ENCODE measurements at places on chromosomes 6 and 20. TPM values are rescaled to one million over a fixed set of nuclear protein-coding genes. Genes with fewer than 3 reads are reported as not detected.

- no peak for DNase-seq
Observed at GRCh38 chr6:64012351-64013001, 376.9 kb downstream of the PHF3 start.

GRCh38 chr6:36593569-36594028 is 563 bp upstream of the SRSF3 start:
- DNase-seq = no peak

GRCh38 chr20:25150016-25150415 is 45.5 kb upstream of the ENTPD6 start:
- DNase-seq = no peak

DNA sequence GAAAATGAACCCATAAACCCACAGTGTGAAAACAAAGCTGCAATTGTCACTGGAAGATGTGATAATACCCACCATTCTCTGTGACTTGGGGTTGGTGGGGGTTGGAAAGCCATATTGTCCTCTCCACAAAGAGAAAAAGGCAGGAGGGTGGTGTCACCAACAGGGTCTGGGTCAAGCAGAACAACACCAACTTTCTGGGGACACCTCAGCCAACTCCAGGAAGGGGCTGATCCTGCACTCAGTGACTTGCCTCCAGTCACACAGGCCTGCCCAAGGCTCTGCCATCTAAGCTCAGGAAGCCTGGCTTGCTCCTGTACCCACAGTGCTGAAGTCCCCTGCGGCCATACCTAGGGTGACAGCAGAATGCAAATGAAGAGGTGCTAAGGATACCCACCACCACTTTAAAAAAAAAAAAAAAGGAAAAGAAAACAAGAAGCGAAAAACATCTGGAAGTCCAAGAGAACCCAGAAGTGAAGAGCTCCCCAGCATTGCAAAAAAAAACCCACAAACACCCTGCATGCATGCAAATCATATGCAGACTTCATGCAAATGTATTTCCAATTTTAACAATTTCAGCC is 110.6 kb downstream of the PREX1 start:
- no peak for DNase-seq

- DNase-seq = peak; percentile 96
Observed at GRCh38 chr20:51456511-51457509, 85.7 kb downstream of the NFATC2 start.

DNA sequence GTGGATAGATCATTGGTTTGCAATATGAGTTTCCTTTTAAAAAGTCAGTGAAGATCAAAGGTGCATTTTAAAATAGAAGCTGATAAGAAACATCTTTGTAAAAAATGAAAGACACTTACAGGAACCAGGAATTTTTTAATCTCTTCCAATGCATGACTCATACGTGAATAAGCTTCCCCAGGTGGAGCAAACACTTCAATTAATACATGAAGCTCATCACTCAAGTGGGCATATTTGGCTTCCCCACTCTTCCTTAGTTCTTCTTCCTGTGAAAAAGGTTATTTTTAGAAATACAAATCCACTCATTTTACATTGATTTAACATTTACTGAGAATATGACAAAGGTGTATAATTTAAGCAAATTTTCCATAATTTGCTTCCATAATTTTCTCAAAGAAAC is 308.1 kb downstream of the KHDRBS2 start:
- no peak for DNase-seq

GRCh38 chr20:49916146-49917002 is 1.0 kb upstream of the SPATA2 start:
- no peak for DNase-seq

DNA sequence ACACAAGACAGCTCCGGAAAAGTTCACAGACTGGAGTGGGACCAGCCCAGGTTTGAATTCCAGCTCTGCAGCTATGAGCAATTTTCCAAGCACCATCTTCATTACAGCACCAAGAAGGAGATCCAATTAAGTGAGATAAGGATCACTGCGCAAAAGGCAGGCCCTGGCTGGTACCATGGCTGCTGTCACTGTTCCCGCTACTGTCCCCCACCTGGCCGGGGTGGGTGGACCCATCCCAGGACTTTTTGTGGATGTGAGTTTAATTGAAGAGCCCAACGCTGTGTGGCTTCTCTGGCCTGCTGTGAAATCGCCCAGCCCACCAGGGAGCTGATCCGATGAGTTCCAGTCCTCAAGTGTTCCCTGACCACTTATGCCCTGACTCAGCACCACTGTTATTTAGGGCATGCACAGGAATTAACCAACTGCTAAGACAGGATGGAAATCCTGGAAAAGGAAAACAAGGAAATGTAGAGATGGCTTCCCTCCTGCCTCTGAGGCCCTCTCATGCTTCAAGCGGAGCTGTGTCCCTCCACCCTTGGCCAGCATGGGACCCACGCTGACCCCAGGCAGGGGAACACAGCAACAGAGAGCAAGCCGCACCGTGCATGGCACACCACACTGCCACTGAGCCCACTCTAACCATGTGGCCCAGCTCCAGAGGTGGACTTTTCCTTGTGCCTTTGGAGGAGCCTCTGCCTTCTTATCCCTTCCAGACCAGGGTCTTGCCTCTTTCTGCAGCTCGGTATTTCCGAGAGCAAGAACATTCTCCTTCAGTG is 150.0 kb upstream of the CST7 start:
- no peak for DNase-seq

DNA sequence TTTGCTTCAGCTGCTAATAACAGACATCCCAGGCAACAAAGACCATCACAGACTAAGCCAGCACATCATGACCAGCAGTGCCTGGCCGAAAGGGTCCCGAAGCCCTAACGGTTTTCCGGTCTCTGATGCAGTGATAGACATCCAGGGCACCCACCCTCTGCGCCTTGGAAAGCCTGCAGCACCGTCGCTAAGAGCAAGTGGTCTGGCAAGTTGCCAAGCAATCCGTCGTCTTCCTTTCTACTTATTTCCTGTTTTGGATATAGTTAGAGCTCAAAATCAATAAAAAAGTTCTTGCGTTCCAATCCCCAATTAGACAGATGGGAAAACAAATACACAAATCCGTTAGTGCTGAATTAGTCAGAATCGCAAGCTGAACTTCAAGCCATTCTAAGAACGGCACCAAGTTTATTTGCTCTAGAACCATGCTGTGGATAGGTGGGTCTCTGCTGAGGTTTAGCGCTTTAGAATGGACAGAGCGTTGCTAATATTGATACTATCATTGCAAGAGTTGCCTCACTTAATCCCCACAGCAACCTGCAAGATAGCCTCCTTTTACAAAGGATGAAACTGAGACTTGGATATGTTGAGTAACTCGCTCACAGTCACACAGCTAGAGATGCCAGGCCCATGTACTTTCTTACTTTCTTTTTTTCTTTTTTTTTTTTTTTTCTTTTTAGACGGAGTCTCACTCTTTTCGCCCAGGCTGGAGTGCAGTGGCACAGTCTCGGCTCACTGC is 163.3 kb upstream of the SNX9 start:
- no peak for DNase-seq

DNA sequence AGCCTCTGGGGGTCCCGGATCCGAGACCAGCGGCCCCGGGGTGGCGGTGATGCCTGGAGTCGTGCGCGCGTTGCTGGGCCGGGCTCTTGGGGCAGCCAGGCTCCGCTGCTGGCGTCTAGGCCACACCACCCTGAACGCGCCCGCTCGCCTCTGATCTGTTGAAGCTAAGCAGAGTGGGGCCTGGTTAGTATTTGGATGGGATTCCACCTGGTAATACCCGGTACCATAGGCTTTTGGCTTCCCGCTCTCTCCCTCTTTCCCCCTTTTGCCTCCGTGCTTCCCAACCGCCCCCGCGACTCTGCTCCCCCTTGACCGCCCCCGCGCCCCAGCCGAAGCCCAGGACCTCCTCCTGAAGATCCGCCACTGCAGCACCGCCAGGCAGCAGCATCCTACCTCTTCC is 1383.5 kb upstream of the DEFB115 start:
- peak; percentile 60 for DNase-seq

The FAM83C gene
- total RNA-seq = not detected

The HSPA12B gene
- 35.7 TPM for total RNA-seq

The DBNDD2 gene
- 345 TPM for total RNA-seq
